ENCODE measurements at places on chromosomes 7 and 10.

DNA sequence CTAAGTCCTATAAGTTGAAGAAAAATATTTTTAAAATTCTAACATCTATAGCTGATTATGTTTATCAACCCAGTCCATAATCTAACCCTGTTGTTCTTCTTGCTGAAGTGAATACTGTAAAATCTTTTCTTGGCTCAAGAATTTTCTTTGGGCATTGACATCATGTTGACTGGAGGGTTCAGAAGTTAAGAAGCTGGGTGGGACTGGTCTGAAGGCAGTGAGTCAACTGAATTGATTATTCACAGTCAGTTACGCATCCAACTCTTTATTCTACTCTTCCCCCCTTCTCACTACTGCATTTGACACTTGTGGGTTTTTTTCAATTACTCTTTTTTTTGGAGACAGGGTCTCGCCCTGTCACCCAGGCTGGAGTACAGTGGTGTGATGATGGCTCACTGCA lies 31.0 kb downstream of the DENND2A start:
- DNase-seq: no peak

GRCh38 chr7:137944168-137944567 lies 57.7 kb downstream of the CREB3L2 start:
- DNase-seq: no peak

- no peak for DNase-seq
These were observed 280.5 kb downstream of the POM121L12 start for GRCh38 chr7:53315981-53316380.

GRCh38 chr10:43461950-43462349 lies 25.0 kb downstream of the ZNF487 start:
- peak; percentile 69 for DNase-seq

DNA sequence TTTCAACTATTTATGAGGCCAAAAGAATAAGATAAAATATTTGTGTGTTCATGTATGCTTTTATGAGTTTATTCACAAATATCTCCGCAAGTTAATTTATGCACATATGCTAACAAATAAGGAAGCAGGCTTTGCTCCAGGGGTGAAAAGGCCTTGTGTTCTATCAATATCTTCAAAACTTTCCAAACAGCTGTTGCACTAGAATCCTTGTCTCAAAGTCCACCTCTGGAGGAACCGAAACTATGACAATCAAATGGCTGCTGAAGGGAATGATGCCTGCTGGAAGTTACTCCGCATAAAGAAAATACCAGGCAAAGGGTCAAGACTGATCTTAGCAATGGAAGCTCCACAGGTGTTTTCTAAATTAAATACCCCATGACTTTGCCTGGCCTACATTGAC lies 145.0 kb upstream of the GHITM start:
- no peak for DNase-seq

Measured in CD4-positive, alpha-beta T cell treated with Interleukin-6 at 100 ng/mL for 8 hours (primary cell).